ENCODE measurements at places on chromosomes 16 and 17.

DNA sequence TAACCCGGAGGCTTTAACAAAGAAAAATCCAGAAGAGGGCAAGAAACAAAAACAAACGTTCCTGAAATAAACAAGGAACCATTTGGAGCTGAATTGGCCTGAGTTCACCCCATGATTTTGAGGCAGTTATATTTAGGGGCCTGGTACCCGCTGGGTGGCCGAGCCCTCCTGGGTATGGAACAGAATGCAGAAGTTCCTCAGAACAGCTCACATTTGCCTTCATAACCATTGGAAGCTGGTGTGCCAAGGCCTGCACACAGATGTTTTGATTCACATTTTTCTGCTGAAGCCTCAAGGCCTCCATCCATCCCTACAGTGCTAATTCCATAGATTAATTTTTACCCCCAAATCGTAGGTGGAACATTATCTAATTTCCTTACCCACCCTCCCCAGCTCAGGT lies 3.3 kb upstream of the ZFHX3 start:
- no peak for DNase-seq

- DNase-seq = no peak
These were observed 131.0 kb downstream of the MRTFB start for GRCh38 chr16:14202095-14202494.

DNA sequence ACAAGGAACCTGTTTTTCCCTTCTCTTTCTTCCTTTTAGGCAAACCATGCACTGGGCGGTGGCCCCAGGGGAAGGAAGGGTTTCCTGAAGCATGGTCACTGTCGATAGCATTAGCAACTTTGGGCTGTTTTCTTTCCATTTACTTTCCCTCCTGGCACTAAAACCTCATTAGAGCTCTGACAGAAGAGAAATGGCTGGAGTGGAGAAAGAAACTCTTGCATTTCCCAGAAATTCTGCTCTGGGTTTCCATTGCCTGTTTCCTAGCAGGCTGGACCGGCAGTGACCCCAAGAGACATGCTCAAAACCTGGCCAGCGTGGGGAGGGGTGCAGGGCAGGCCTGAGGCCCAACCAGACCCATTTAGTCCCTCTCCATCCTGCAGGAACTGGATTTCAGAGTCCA lies 230.7 kb upstream of the CCL2 start:
- no peak for DNase-seq

- no peak for DNase-seq
These were observed 78.1 kb downstream of the OR1D5 start for GRCh38 chr17:2985318-2985717.

DNA sequence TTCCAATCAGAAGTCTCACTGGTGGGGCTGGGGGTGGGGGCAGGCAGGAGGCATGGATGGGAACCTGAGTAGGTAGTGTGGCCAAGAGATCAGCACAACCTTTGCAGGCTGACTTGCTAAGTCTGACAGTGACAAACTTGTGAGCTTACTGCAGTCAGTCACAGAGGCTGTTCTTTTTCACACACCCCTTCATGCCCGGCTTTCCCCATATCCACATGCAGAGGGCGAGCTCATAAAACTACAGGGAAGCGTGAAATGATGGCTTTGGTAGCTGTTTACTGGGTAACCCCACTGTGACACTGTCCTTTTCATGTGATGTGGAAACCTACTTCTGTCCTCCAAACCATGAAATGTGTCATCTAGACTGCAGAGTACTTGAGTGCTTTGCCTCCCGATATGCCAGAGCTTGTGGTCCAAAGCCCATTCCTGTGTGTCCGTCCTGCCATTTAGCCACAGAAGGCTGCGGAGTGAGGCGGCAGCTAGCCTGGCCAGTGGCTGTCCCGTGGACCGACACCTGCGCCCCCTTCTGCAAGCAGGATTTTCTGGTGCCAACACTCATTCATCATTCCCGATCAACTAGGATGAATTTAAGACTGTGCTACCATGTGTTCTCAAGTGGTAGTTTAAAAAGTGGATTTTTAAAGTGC lies 9.8 kb downstream of the GEMIN4 start:
- DNase-seq = no peak

DNA sequence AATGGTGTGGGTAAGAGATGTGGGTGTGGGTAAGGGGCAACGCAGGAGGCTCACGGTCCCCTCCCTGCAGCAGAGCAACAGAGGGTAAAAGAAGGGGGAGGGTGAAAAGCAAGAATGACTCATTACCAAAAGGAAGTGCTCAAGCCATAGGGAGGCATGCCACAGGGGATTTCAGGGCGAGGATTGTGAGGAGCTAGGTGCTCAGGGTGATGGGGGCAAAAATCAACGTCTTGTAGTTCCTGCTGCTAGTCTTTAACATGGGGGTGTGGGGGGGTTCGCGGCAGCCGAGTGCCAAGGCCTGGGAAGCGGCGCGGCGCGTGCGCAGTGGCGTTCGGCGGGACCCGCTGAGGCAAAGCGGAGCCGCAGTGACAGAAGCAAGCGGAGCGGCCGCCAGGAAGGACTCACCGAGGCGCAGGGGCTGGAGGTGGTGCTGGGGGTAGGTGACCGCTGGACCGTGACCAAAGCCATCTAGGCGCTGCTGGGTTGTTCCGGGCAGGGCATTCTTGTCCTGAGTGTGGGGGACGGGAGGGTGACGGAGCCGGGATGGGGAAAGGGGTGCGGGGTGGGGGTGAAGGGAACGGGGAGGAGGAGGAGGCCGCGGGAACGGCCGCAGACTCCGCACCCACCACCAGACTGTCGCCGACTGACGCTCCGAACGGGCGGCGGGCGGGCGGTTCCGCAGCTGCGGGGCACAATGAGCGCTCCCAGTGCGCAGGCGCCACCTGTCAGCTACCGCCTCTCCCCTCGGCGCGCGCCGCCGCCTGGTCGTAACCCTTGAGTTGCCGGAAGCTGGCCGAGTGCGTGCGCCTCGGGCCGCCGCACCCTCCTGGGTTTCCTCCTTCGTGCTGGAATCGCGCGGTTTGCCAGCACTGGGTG lies at the start of gene SSH2:
SSH2 (minus strand) TSS at position 696 of the 876 bp plus-strand sequence; CDS start at position 468, 228 bp downstream.
- DNase-seq = peak; percentile 85

GRCh38 chr17:52790359-52790955 lies 631.9 kb upstream of the CA10 start:
- no peak for DNase-seq

GRCh38 chr17:8273884-8274444 lies 14.5 kb upstream of the RANGRF start:
- DNase-seq = no peak

- no peak for DNase-seq
These were observed 364.1 kb downstream of the TOX3 start for GRCh38 chr16:52182840-52183239.

DNA sequence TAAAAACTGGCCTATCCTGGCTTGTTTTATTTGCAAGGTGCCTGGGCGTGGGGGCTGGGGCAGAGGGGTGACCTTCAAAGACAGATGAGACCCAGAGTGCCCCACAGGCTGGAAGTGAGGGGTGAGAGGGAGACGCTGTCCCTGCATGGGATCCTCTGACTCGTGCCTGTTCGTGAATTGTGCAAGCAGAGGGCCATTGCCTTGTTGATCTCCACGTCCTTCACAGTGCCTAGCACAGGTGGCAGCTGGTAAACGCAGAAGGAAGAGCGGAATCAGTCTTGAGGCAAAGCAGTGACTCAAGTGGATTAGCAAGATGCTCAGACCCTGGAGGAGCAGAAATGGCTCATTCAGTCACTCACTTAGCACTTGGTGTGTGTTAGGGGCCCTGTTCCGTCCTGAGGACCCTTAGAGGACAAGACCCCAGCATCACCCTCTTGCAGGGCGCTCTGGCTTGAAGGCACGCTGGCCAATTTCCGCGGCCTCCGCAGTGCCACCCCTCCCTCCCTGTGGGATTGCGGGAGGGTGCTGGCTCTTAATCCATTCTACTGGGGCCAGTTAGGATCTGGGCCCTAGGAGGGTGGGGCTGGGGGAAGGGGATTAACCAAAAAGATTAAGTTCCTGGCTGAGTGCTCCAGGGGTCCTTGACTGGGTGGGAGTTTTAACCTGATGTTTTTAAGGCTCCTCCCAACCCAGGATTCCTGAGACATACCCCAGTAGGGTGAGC lies 151.2 kb downstream of the CCDC182 start:
- DNase-seq = no peak

DNA sequence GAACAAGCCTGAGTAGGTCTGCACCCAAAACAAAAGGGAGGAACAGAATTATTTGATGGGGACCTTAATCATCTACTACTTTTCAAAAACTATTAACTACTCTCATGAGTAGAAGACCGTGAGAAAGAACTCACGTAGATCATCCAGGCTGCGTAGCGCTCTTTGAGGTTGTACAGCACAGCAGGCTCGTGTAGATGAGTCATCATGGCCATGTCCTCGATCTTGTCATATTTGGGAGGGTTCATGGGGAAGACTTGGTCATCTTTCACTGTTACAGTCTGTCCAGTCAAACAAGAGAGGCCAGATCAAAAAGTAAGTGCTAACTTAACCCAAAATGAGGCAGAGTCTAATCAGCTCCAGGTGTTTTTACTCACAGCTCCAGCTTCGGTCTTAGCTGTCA lies 2.3 kb downstream of the MYH1 start:
- no peak for DNase-seq

DNA sequence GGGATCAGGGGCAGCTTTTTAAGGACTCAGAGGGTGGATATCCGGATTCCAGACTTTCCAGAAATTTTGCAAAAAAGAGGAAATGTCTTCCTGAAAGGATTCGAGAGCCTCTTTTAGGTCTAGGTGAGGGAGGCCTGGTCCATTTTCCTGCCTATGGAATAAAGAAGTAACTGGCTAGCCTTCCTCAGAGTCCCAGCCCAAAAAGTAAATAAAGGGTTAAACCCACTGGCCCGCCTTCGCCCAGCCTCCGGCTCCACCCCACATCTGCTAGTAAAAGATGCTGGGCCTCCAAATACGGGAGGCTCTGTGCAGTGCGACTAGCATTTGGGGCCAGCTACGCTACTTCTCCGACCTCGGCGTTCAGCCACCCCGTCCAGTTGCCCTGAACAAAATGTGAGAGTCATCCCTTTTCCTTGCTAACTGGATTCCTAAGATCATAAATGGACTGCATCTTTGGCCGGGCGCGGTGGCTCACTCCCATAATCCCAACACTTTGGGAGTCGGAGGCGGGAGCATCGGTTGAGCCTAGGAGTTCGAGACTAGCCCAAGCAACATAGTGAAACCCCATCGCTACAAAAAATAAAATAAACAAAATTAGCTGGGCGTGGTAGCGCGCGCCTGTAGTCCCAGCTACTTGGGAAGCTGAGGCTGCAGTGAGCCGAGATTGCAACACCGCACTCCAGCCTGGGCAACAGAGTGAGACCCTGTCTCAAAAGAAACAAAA lies 824 bp upstream of the MPP2 start:
- no peak for DNase-seq

DNA sequence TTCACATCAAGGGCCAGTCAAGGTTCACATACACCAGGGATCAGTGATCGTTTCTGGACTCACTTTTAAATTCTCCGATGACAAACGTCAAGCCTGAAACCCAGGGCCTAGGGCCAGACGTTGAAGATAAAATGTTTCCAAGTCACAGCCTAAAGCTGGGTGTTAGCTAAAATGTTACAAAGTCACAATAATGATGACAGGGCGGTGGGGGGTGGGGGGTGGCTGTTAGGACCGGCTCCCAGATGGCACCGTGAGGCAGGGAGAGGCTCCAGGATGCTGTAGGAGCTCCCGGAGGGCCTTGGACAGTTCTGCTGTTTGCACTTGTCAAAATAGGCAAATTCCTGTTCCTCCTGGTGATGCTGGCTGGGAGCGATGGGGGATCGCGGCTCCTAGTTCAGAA lies 16.4 kb upstream of the RPL13 start:
- no peak for DNase-seq

DNA sequence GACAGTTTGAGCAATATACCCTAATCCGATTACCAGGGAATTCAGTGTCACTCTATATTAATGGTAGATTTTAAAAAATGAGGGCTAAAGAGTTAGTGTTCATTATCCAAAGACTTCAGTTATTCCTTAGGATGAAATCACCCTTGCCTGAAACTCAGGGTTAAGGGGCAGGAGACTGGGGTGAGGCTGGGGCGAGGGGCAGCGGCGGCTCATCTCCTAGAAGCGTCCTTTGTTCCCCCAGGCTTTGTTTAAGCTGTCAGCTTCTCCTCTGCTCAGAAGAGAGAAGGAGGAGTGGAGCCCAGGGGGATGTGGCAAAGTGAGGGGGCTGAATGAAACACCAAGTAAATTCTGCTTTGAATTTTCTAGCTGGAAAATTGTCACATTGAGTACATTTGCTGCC lies 117.7 kb upstream of the ELAC2 start:
- DNase-seq = no peak

DNA sequence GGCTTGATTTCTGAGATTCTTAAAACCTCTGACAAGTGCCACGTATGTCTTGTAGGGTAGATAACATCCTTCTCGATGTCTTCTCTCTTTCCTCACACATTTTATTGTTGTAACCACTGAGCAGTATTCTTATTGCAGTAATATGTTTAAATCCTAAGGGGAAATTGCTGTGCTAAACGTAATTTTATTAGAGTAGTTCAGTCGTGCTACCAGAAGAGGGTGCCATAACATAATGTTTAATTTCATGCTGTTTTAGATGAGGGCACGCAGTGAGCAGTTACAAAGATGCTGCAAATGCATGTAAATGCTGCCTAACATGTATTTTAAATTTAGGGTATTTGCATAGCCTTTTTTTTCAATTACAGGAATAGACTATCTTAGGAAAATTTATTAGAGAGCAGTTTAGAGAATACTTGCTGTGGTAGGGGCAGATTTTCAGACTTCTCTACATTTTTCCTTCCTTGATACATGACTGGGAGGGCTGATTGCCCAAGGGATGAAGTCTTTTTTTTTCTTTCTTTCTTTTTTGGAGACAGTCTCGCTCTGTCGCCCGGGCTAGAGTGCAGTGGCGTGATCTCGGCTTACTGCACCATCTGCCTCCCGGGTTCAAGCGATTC lies 51.7 kb downstream of the GAN start:
- peak; percentile 72 for DNase-seq

GRCh38 chr16:53998966-53999522 lies 287.5 kb downstream of the IRX3 start:
- DNase-seq = no peak

DNA sequence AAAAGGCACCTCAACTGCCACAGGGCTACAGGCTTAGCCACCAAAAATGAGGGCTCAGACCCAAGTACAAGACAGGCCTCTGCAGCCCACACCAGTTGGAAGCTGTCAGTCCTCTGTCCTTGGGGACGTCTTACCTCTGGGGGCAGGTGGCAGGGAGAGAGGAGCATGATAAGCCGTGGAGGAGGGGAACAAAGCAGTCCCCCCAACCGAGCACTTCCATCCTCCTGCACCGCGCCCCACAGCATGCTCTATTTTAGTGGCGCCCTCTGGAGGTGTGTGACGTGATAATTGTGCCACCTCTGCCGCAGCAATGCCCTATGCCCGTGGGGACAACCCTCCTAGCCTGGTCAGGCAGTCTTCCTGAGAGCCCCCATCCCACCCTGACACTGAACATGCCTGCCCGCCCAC lies 13.6 kb downstream of the G6PC3 start:
- DNase-seq = no peak

GRCh38 chr17:10266296-10266876 lies 68.0 kb upstream of the GAS7 start:
- DNase-seq = no peak

DNA sequence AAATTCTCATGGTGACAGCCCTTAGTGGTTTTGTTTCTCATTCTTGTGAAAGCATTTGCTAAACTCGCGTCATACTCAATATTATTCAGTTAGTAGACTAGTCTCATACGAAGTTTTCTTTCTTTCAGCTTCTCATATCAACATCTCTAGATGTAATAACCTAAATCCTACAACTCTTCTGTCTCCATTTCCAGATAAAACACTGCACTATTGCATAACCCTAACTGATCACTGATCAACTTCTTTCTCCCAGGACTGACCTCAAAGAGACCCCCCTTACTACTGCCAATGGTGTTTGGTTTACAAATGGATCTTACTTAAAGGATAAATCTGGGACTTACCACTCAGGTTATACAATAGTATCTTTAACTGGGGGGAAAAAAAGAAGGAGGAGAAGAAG lies 36.3 kb upstream of the TEKT1 start:
- no peak for DNase-seq

- DNase-seq = no peak
These were observed 45.3 kb downstream of the GRIN2A start for GRCh38 chr16:10136916-10137315.
